CD8-positive, alpha-beta T cell (primary cell): ENCODE measurements at places on chromosomes 5 and 9.
A peak's percentile ranks its signal among the peaks of the same experiment; 100 is the strongest.

GRCh38 chr9:34431667-34432066, 26.7 kb downstream of the FAM219A start:
- no peak for DNase-seq

- no peak for DNase-seq
Measured at GRCh38 chr9:105971986-105972385, 277.6 kb downstream of the TMEM38B start.

- no peak for DNase-seq
Measured at GRCh38 chr5:133895979-133896845, 72.2 kb downstream of the C5orf15 start.

- DNase-seq, result no peak
Measured at GRCh38 chr9:114031948-114032840, 45.9 kb downstream of the AMBP start.

DNA sequence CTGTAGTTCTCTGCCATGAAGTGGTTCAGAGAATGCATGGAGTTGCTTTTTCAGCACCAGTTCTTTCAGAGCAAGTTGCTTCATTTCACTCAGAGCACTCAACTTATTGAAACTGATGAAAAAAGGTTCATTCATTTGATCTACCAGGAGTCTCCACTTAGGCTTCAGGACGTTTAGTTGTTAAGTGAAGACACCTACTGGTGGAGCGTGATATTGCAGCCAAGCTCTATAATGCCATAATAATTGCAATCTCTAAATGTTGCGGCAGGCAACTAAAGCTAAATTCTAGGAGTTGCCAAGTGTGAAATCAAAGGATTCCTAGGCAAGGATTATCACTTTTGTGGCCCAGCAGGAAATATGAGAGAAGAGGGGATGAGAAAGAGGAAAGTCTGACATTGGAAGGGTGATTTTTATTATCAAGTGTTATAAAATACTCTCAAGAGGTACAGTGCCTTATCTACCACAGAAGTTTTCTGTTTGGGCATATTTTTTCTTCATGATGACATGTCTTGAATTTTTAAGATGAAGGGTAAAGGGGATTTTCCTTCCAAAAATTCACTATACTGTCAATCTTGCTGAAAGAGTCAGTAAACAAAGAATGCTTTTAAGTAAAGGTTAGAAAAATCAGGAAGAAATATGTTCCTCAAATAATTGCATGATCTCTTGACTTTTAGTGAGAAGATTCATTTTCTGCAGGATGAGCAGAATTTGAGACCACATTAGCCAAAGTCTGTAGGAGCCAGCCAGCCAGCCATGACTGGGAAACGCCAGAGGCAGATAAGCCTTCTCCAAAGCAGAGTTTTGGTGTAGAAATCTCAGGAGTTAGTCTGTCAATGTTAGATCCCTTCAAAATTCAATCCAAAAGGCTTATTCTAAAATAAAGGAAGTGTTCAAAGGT, 83.4 kb downstream of the SH3PXD2B start:
- peak; percentile 11 for DNase-seq

GRCh38 chr9:72743836-72744235, 209.0 kb downstream of the ALDH1A1 start:
- DNase-seq, result no peak
